Stimulated activated effector memory CD8-positive, alpha-beta T cell treated with anti-CD3 and anti-CD28 coated beads, Interleukin-12 subunit alpha, Interleukin-12 subunit beta, amount 100 ng/mL, for 72 hours (primary cell): ENCODE measurements at places on chromosomes 12 and 14.

- no peak for DNase-seq
These were observed 114.1 kb downstream of the PAPOLA start for GRCh38 chr14:96616161-96616721.

DNA sequence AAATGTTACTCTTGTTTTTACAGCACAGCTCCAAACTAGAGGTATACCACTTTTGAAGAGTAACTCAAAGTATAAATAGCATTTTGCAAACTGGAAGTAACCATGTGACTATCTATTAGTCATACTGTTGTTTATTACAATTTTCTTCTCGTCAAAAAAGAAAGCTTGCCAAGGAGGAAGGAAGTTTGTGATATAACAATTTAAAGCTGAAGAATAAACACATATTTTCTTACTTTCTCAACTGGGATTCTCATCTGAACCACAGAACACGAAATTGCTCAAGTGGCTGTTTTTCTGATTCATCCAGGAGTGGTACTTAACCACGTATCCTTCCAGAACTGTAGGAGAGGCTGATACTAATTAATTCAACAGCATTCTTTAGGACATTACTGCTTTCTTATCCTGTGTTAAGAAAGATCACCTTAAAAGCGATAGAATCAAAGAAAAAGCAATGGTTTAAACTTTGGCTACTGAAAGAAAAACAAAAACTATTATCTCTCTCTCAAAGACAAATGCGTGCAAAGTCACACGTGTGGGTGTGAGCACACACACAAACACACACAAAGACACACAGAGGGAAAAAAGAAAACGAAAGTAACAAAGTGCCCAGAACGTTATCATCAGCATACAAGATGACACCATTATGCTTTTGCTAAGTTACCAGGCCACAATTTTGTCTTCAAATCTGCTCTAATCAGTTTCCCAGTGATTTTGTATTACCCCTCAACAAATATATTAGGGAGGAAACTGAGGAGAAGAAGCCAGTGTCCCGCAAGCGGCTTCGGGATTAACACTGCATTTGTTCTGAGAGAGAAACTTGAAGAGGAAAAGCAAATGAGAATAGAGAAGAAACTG is at the start of gene CLEC2B:
CLEC2B (minus strand) TSS at position 48 of the 855 bp plus-strand sequence.
- no peak for DNase-seq

GRCh38 chr12:68963856-68964745 is 31.1 kb upstream of the CPM start:
- no peak for DNase-seq

GRCh38 chr12:123715195-123715594 is 3.0 kb downstream of the ATP6V0A2 start:
- DNase-seq, result no peak

DNA sequence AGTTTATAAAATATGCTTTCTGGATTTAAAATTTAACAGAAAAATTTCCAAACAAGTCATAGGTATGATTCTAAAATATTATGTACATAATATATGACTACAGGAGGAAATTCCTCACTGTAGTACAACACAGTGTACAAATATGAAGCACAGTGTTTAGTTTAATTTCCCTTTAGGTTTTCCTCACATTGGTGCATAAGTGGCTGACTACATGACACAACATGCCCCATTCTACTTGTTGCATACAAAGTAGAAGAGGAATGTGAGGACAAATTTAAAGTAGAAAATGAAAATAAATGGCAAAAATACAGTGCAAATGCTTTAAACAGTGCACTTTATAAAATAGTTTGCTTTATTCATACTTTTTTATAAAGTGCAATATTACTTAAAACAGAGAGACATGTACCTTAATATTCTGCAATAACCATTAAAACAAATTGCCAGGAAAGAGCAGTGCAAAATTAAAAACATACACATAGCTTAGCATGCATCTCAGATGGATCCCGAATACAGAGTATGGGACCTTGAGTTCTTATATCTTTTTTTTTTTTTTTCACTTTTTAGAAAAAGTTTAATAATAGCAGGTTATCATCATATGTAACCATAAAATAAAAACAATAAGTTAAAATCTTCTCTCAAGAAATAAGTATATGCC is 54.8 kb upstream of the TTC7B start:
- no peak for DNase-seq

- no peak for DNase-seq
These were observed 166.7 kb downstream of the TMTC3 start for GRCh38 chr12:88308825-88309224.

- no peak for DNase-seq
These were observed 7.1 kb upstream of the SERPINA9 start for GRCh38 chr14:94483071-94483451.

DNA sequence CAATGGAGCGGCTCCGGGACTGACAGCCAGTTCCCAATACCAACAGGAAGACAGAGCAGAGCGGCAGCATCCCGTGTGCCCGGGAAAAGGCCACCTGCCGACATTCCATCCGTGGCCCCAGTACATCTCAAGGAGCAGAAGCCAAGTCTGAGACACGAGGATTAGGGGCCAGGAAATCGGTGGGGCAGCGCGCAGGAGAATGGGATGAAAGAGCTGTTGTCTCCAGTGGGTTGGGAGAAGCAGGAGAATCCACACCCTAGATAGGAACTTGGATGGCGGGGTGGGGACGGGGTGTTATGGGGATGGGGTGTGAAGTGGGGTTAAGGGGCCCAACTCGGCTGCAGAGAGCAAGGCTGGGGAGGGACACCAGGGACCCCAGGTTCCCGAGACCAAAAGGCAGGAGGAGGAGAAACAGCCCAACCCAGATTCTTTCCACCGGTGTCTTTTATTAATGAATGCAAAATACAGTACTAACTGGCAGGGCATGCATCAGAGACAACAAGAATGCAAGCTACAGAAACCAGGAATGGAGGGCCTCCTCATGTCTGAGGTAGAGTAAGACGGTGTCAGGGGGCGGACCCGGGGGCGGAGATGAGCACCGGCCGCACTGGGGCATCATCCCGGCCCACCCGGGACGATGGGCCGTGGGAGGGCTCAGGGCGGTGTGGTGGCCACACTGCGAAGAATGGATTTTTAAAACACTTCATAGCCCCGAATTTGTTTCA is 50.3 kb downstream of the BEGAIN start:
- DNase-seq, result no peak

GRCh38 chr12:65557438-65558181 is 266.7 kb upstream of the HMGA2 start:
- DNase-seq, result no peak

DNA sequence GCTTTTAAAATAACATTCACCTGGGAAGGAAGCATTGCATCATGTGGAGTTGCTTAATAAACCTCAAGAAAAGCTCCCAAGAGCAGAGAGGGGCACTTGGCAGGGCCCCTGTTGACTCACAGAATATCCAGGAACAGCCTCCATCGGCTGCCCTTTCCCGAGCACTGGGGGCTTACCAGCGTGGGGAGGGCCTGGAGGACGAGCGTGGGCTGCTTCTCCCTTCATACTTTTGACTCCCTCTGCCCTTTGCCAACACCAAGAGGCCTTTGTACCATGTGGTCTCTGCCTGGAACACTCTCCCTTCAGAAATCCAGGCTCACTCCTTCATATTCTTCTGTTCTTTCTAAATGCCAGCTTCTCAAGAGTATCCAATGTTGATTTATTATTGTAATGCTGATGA is 492.1 kb upstream of the TMEM132C start:
- DNase-seq, result no peak

- DNase-seq, result no peak
These were observed 168.2 kb downstream of the SUDS3 start for GRCh38 chr12:118544569-118544968.

GRCh38 chr12:132558861-132559623 is 51.3 kb downstream of the LRCOL1 start:
- DNase-seq, result peak; percentile 51

- DNase-seq, result no peak
These were observed 8.9 kb downstream of the IKZF4 start for GRCh38 chr12:56029666-56030293.

DNA sequence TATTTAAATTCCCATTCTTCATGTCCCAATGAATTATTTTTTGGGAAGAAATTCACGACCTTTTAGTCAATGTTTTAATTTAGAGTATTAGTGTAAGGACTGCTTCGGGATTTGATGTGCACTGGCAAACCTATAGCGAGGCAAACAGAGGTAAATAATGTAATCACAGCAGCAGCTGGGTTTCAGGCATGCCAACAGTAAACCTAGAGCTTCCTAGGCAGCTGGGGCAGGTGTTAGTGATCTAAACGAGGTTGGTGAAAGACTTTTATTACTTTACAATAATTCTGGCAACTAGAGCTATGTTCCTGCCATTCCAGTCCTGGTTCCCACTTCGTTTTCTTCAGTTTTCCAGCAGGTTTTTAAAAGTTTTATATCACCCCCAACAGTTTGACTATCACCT is 1036.4 kb upstream of the FOXG1 start:
- no peak for DNase-seq

DNA sequence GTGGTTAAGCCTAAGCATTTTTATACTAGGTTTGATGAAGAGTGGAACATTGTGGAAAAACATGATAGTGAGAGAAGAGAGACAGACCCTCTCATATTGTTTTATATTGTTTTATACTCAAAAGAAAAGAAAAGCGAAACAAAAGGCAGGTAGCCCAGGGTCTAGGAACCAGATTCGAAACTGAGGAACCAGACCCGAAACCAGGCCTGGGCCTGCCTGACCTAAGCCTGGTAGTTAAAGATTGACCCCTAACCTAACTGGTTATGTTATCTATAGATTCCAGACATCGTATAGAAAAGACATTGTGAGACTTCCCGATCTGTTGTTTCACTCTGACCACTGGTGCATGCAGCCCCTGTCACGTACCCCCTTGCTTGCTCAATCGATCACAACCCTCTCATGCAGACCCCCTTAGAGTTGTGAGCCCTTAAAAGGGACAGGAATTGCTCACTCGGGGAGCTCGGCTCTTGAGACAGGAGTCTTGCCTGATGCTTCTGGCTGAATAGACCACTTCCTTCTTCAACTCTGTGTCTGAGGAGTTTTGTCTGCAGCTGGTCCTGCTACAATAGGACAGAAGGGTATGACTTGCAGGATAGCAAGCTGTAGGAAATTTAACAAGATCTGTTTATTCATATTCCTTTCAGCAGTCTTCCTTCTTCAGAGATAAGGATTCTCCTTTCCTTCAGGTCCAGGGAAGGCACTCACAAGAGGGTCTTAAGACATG is 147.1 kb upstream of the PLEKHA5 start:
- DNase-seq, result no peak

GRCh38 chr14:59425322-59425935 is 39.8 kb downstream of the GPR135 start:
- DNase-seq, result no peak
